ENCODE measurements at places on chromosomes 3 and 15.

DNA sequence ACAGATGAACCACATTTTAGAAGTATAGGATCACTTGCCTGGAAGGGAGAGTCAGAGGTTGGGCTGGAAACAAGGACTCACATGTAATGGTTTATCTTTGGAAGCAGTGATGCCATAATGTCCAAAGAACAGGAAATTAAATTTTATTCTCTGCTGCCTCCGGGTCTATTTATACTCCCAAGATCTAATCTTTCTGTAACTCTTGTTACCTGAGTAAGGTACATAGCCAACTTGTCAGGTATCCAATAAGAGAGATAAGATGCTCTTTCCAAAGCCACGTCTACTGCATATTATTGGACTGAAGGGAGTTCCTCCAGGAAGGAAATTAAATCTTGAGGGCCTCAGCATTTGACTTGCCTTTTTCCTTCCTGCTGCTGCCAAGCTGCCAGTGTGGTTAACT is 71.0 kb downstream of the CRYGS start:
- no peak for DNase-seq

DNA sequence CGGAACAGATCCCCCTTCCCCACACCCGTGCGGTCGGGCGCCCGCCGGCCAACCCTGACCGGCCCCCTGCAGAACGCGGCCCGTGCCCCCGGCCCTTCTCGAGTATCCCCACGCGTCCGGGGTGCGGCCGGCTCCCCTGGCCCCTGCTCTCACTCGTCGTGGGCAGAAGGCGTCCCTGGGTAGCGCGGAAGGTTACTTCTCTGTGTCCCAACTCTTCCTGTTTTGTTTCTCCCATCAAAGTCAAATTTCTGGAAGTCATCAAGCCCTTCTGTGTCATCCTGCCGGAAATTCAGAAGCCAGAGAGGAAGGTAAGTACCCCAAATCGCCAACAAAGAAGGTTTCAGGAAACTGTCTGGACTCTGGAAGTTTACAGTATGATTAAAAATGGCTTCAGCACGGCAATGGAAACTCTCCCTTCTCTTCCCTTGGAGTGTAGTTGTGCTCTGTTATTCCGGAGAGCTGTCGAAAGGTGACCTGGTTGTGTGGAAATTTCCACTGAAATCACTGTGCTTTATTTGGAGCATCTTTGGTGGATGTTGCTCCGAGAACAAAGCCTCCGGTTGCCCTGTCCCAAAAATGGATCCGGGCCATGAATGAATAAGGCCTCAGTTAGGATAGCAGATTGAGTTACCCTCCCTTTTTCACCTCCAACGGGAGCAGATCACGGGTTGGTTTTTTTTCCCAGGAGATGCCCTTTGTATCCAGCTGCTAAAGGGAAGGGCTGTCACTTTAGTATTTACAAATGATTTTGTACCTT is 536 bp downstream of the SEC61A1 start:
- DNase-seq = no peak

- DNase-seq = no peak
Observed at GRCh38 chr3:119420196-119420595, 43.2 kb downstream of the TMEM39A start.

GRCh38 chr3:34268032-34268709 is 469.7 kb downstream of the PDCD6IP start:
- DNase-seq = no peak

DNA sequence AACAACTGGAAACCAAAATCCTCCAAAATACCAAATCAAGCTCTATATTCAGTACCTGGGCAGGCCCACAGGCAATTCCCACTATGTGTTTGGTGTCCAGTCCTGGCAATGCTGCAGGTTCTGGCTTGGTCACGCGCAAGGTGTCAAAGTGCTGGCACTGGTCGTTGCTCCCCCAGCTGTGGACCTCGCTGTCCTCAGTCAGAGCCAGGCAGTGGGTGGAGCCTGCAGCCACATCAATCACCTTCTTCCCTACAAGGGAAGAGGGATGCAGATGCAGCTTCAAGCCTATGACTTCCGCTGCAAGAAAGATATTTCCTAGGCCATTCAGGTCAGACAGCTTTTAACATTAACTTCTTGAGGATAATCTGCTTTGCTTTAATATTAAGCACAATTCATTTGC is 61.3 kb downstream of the HERC2 start:
- DNase-seq = no peak

DNA sequence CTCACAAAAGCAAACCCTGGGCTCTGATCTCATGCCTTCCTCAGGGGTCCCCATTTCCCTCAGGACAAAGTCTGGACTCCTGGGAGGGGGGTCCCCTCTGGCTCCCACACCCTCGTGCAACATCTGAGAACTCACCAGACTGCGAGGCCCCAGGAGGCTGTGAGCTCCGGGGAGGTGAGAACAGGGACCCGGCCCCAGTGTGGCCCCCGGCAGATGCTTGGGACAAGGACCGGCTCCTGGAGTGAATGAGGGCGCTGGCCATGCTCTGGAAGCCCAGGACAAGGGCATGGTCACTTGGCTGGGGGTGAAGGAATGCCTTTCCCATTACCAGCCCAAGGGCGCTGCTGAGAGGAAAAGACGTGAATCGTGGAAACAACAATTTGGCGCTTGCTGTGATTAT is 48.0 kb downstream of the LINGO1 start:
- DNase-seq = no peak

- no peak for DNase-seq
Observed at GRCh38 chr3:28846971-28847478, 433.8 kb upstream of the RBMS3 start.

DNA sequence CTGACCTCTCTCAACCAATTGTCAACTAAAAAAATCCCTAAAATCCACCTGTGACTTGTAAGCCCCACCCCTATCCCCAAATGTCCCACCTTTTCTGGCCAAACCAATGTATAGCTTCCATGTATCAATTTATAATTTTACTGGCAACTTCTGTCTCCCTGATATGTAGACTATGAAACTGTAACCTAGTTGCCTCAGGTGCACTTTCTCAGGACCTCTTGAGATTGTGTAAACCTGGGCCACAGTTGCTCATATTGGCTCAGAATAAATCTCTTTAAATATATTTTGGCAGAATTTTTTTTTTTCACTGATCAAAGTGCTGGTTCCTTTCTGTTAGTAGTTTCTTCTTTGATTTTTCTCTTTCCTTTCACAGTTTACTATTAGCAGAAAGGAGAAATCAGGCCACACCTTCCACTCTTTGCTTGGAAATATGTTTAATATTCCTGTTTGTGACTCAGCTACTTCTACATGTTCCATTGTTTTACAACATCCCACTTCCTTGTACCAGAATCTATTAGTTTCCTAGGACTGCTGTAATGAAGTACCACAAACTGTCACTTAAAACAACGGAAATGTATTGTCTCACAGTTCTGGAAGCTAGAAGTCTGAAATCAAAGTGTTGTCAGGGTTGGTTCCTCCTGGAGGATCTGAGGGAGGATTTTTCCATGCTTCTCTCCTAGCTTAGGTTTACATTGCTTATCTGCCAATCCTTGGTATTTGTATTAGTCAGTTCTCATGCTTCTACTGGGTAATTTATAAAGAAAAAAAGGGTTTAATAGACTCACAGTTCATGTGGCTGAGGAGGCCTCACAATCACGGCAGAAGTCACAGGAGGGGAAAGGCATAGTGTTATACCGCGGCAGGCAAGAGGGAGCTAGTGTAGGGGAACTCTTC is 801.2 kb upstream of the ARPP21 start:
- no peak for DNase-seq

DNA sequence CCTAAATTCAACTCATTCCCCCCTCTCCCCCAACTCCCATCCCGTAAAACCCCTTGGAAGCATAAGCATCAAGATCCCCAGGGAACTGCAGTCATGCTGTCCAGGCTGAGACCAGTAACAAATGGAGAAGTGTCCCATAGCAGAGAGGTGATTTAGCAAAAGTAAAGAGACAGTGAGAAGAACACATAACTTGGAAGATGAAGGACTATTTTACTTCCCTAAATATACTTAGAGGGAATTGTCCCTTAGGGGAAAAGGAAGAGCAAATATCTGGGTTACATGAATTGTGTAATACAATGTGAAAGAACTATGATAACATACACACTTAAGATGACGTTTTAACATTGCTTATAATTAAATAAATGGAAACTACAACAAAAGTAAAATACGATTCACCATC is 61.6 kb upstream of the LRRFIP2 start:
- DNase-seq = no peak

DNA sequence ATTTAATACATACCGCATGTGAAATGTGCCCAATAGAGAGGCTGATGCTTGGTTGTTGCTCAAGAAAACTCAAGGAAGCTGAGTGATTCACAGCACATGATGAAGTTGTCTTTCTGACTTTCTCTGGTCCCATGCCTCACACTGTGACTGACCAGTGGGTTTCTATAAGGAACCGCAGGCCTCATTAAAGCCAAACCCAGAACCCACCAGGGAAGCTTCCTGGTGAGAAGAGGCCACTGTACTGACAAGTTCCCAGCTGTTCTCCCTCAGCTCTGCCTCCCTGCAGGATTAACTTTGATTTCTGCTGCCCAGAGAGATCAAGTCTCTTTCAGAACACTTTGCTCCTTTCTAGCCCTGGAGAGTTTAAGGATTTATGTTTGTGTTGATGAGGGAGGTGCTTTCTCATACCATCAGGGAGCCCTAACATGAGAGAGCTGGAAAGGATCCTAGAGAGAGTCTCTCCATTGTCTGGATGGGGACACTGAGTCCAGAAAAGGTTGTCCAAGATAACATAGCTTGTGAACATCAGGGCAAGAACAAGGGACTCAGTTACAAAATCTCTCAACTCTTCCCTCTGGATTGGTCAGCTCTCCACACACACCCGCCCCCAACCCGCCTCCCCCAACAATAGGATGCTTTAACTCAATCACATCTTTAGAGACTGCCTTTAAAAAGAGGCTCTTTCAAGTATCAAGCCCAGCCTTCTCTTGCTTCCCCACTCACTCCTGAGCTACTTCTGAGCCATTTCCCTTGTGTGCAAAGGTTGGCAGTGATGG is 303.2 kb upstream of the TLE3 start:
- DNase-seq = no peak

DNA sequence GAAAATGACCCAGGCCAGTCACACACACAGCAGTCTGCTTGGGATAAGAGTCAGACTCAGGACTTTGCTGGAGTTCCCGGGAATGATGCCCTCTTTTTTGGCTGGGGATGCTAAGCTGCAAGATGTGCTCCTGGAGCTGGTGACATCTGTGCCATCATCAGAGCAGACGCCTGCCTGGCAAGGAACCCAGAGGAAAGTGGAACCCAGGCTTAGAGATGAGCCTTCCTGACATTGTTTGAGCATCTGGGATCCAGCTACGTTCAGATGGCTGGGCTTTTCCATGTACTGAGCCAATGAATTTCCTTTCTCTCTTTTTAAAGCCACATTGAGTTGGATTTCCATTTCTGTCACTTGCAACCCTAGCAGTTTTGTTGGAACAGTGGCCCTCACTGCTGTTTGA is 53.3 kb downstream of the EBLN2 start:
- no peak for DNase-seq

GRCh38 chr15:78537266-78537905 is 2.9 kb upstream of the PSMA4 start:
- no peak for DNase-seq

DNA sequence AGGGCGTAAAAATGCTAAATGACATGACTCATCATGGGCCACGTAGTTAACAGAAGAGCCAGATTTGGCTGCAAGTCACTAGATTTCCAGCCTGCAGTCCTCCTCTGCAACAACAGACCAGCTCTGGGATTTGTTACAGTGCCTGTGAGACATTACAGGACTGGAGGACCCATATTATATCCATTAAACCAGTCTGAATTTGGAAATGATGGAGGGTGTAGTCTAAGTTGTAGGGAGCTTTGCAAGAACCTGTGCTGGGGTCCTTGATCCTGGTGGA is 10.8 kb downstream of the ZNF774 start:
- DNase-seq = no peak
